ENCODE measurements at places on chromosomes 5 and 9. TPM values are rescaled to one million over a fixed set of nuclear protein-coding genes. Genes with fewer than 3 reads are reported as not detected.
A peak's percentile ranks its signal among the peaks of the same experiment; 100 is the strongest.

DNA sequence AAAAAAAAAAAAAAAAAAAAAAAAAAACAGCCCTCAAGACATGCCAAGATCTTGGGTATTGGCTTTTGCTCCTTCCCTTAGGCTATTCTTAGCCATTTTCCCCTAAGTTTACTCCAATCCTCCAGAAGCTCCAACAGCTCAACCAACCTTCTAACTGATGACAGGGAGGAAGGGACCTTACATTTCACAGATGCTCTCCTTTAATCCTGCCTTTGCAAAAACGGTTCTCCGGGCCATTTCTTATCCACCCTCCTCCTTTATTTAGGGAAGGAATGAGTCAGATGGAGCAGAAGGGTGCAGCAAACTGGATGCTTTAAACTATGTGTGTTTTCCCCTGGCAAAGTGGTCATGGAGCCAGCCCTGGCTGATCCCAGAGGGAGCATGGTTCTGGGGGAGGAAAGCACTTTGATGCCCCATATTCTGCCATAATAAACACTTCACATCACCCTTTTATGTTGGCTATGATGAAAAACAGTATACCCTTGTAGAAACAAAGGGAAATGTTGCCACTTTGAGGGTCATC, 369.4 kb upstream of the DMAC1 start:
- DNase-seq = no peak

DNA sequence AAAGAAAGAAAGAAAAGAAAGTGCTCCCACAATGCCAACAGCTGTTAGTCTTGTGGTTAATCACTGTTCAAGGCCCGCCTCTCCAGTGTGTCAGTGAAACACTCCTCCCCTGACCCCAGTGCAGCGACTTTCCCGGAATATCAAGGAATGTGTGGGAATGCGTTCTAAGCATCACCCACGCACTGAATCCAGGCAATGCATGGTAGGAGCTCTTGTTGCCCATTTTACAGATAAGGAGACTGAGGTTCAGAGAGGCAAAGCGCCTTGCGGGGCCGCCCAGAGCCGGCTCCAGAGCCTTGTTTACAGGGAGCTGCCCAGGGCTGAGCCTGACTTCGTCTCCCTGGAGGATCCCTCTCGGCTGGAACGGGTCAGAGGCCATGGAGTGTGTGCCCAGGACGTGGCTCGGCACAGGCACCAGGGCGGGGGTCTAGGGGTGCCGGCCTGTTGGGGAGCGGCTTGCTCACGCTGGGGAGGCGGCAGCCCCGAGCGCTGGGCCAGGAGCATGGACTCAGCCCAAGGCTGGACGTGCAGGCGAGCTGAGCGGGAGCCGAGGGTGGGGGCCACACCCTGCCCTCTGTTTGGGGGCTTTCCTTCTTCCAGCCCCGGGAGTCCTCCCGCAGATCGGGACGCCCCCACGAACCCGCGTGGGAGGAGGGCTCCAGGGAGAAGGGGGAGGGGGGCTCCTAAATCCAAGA, 823 bp downstream of the ST6GALNAC6 start:
- DNase-seq = peak; percentile 73

DNA sequence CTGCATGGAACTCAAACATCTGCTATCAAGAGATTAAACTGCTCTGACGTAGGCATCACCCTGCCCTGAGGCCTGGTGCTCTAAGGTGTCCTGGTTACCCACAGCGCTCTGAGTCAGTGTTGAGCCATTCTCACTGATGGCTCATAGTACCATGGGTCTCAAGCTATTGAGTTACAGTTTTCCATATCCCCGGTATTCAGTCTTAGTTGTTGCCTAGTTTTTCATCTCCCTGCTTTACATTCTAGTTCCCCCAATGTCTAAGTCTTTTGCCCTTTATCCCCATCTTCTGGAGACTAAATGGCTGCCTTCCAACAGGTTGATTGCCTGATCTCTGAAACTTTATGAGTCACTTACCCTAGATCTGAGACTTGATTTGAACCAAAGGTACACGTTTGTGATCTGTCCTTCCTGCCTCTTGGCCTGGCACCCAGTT, 161.2 kb upstream of the PTGER4 start:
- DNase-seq = no peak

Gene IL3
- not detected for total RNA-seq

DNA sequence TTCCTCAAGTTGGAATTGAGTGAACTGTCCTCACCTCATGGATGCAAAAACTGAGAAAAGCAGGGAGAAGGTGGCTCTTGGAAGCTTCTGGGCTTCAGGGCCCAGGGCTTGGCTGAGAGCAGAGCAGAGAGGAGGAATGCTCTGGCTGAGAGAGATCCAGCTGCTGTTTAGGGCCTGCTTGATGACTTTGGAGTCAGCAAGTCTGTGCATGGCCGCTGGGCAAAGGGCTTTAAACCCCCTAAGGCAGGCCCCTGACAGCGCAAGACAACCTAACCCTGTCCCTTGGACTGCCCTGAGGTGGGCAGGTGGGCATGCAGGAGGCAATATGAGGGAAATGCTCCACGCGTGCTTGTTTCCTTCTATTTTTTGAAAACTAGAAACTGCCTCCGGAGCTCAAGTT, 8.6 kb downstream of the STC2 start:
- no peak for DNase-seq
